Upper lobe of right lung (tissue), 1 donor: ENCODE measurements at places on chromosomes 1 and 21.

DNA sequence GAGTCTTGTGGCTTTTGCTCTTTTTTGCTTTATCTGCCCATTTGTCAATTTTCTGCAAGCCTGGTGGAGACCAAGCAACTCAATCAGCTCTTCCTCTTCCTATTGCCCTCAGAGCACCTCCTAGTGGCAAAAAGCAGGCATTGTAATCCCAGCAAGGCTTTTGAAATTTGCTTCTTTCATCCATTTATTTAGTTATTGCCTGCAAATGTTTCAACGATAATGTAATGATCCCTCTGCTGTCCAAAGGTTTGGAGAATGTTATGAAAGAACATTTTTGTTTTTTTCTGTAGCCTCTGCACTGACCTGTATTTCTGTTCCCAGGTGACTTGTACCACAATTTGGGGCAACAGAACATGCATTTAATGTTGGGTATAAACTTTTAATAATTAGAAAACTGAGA is 127.8 kb downstream of the GABPA start:
- no peak for DNase-seq

DNA sequence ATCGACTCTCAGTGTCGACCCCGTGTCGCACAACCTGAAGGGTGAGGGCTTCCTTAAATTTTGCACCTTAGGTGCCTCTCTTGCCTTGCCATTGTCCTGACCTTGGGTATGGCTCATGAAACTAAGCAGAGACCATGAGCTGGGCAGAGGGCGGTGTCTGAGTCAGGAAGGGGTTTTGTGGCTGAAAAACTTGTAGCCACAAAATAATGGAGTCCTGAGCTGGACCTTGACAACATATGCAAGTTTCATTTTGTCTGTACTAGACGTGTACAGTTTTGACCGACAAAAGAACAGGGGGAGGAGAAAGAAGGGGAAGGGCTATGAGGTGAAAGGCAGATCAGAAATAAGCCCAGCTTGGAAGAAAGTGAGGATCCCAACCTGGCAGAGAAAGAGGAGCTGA is 8.3 kb upstream of the RUNX1 start:
- DNase-seq: no peak

GRCh38 chr1:14811573-14811972 is 213.1 kb downstream of the KAZN start:
- no peak for DNase-seq

DNA sequence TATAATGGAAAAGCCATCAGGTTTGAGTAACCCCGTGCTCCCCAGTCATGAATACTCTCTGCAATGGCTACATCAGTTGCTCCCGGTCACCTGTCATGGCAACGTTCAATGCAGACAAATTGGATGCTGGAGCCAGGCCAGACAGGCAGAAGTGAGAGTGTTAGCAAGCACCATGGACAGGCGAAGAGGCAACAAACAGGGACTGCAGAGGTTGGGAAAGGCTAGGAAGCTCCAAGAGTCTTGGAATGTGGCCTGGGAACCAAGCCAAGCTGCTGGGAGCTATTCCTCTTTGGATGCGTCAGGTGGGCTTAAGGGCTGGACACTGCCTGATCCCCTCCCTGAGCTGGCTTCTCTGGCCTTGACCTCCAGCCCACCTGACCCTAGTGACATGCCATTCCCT is 102.9 kb downstream of the ACTL8 start:
- DNase-seq: no peak

DNA sequence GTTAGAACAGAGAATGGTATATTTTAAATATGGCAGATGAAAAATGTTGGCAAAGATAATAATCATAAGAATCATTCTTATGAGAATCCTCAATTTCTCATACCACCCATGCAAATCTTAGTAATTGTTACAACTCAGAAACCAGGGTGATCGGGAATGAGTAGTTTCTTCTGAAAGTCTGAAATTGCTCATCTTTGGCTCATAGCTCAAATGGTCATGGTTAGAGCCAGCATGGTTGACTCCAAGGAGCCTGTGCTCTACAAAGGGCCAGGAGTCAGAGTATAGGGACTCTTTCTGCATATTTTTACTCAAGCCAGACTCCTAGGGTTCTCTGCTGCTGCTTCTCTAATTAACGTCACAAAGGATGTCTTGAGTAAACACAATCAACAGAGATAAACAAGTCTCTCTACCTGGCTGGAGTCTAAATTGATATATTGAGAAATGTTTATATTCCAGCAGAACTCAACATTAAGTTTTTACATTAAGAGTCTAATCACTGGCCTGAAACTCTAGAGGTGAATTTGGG is 1.9 kb upstream of the ETV3 start:
- no peak for DNase-seq

GRCh38 chr1:182795563-182796228 is 6.1 kb downstream of the NPL start:
- DNase-seq: no peak

- no peak for DNase-seq
These were observed 374.9 kb downstream of the NTNG1 start for GRCh38 chr1:107515702-107516101.

- no peak for DNase-seq
These were observed 3.1 kb upstream of the S100A8 start for GRCh38 chr1:153393926-153394325.

- no peak for DNase-seq
These were observed 4.1 kb downstream of the CSF1 start for GRCh38 chr1:109914587-109915240.

GRCh38 chr1:19257178-19257914 is 5.7 kb downstream of the MRTO4 start:
- DNase-seq: peak; percentile 79

- DNase-seq: no peak
These were observed 87.8 kb downstream of the SCCPDH start for GRCh38 chr1:246811985-246812384.

- no peak for DNase-seq
These were observed 20.9 kb upstream of the SSX2IP start for GRCh38 chr1:84711121-84711520.

DNA sequence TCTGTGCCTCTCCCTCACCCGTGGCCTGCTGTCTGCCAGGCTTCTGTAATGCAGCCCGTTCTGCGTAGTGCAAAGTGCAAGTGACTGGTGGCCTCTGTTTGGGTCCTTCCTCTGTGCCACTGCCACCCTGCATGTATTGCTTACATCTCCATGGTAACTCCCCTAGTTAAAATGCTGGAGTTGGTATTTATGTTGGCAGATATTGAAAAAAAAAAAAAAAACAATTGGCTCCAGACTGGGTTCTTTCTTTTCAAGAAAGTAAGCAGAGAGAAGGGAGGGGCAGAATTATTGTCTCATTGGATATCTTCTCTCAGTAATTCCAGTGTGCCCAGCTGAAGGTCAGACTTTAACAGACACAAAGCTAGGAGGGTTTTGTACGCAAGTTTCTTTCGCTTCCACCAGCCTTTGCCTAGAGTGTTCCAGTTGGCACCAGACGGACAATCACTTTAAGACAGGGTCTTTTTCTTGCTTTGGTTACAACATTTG is 242.3 kb downstream of the PBX1 start:
- DNase-seq: no peak

- DNase-seq: no peak
These were observed 85.5 kb downstream of the KCND3 start for GRCh38 chr1:111903871-111904449.

DNA sequence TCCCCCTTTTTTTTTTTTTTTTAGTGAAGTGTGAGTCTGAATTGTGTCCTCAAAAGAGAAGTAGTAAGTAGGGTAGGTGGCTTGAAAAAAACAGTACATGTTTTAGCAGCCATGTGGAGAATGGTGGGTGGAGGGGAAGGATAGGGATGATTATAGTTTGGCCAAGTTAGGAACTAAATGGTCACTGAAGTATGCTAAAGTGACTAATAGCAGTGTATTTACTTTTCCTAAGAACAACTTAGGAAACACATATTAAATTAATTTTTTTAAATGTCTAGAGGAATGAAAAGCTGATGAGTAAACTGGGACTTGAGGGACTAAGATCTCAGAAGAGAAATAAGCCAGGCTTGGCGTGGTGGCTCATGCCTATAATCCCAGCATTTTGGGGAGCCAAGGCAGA is 55.5 kb downstream of the PLA2G4A start:
- no peak for DNase-seq

GRCh38 chr1:158257888-158258287 is 3.7 kb downstream of the CD1A start:
- no peak for DNase-seq

DNA sequence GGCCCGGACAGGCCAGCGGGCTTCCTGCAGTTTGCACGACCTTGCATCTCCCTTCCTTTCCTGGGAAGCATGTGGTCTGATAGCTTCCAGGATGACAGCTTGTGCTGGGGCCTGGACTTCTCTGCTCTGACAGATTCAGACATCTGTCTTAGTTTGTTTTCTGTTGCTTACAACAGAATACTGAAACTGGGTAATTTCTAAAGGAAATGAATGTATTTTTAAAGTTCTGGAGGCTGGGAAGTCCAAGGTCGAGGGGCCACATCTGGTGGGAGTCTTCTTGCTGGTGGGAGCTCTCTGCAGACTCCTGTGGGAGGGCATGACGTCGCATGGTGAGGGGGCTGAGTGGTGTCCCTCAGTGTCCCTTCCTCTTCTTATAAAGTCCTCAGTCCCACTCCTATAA is 35.3 kb upstream of the TENT5B start:
- no peak for DNase-seq

- no peak for DNase-seq
These were observed 11.6 kb downstream of the JMJD4 start for GRCh38 chr1:227723474-227723873.

DNA sequence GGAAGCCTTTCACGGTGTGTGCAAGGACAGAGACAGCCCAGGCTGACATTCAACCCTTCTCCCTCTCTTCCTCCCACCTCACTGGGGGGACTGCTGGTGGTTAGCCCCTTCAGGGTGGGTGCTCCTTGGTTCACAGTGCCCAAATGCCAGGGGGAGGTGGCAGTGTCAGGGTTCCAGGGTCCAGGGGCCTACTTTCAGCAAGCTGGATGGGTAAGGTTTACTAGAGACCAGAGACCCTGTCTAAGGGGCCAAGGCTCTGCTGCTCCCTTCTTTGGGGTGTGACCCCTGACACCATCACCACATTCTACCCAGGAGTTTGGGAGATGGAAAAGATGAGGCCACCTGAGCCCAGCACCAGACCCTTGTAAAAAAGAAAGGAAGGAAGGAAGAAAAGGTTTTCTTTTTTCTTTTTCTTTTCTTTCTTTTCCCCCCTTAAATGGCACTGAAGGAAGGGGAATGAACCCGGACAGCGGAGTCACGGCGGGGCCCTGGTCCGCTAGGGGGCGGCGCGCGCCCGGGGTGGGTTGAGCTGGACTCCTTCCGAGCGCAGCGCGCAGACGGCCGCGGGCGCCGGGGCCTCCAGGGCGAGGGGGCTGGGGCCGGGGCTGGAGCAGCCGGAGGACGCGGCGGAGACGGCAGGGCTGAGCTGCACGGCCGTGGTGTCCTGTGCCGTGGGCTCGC is 18.8 kb downstream of the KNCN start:
- peak; percentile 85 for DNase-seq

DNA sequence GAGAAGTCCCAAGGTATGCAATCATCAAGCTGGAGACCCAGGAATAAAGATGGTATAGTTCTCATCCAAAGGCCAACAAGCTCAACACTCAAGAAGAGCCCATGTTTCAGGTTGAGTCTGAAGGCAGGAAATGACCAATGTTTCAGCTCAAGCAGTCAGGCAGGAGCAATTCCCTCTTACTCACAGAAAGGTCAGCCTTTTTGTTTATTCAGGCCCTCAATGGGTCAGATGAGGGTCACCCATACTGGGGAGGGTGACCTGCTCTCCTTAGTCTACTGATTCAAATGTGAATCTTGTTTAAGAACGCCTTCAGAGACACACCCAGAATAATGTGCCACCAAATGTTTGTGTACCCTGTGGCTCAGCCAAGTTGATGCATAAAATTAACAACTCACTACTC is 262.4 kb downstream of the USP25 start:
- DNase-seq: no peak

GRCh38 chr1:181990728-181991127 is 70.8 kb downstream of the ZNF648 start:
- no peak for DNase-seq

DNA sequence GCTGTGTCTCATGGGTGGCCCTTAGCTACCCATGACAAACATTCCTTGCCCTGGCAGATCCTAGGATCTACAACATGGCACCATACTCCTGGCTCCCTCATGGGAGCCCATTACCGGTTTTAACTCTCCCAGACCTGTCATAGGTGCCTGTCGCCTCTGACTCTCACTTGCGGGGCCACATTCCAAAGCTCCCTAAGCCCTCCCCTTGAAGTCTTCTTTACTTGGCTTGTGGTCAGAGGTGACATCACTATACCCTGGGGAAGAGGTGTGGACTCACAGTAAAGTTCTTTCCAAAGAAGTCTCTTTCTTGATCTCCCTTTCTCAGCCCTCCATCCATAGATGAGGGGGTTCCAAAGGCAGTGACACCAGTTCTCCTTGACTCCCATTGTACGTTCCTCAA is 5.4 kb upstream of the SLAMF9 start:
- no peak for DNase-seq

- peak; percentile 40 for DNase-seq
These were observed 90.6 kb downstream of the OBSCN start for GRCh38 chr1:228298471-228298870.

GRCh38 chr1:212259693-212260480 is 25.3 kb upstream of the PPP2R5A start:
- DNase-seq: no peak

- DNase-seq: no peak
These were observed 623 bp downstream of the RPL22 start for GRCh38 chr1:6198646-6199297.

- no peak for DNase-seq
These were observed 160.6 kb downstream of the HMCN1 start for GRCh38 chr1:185894791-185895190.

GRCh38 chr21:31447505-31447904 is 103.4 kb upstream of the TIAM1 start:
- no peak for DNase-seq

GRCh38 chr1:110223581-110223980 is 13.5 kb downstream of the KCNC4 start:
- no peak for DNase-seq

GRCh38 chr1:152654110-152654509 is 9.1 kb upstream of the LCE2D start:
- DNase-seq: no peak

GRCh38 chr21:41712201-41712600 is 54.7 kb downstream of the RIPK4 start:
- peak; percentile 48 for DNase-seq

GRCh38 chr1:157844089-157844830 is 2.7 kb upstream of the CD5L start:
- DNase-seq: no peak

DNA sequence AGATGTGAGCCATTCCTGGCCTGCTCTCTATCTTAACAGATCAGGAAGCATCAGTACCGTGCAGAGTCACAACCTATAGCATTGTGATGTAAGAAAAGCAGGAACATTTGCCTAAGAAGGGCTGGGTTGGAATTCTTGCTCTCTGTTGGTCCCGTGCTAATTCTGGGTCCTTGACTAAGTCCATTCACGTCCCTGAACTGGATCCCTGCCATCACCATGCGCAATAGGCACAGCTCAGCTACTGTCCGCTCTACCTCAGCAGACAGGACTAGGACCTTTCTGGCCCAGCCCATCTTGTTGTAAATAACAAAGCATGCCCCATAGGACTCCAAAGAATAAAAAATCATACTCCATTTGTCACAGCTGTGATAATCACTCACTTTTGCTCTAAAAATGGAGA is 175.0 kb downstream of the RGS7 start:
- DNase-seq: no peak

GRCh38 chr1:97140611-97141010 is 419.0 kb downstream of the PTBP2 start:
- no peak for DNase-seq

- no peak for DNase-seq
These were observed 9.2 kb upstream of the PLA2G4A start for GRCh38 chr1:186819563-186819962.
